ENCODE measurements at places on chromosomes 4 and X. TPM values are rescaled to one million over a fixed set of nuclear protein-coding genes. Genes with fewer than 3 reads are reported as not detected.

CCDC120 gene
- total RNA-seq = 4.1 TPM

DNA sequence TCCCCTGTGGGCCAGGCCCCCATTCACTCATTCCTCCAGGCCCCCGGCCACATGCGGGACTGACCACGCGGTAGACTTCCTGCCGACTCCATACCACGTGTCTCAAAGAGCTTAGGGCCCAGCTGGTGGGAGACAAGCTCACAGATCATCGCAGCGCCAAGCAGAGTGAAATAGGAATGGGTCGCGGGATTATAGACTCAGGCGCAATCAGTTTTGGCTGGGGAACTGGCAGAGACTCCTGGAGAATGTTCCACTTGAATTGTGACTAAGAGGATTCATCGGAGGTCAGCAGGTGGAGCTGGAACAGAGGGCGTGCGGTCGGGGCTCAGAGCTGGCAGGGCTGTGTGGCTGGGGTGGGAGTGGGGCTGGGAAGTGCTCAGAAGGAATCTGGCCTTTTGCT, 15.6 kb downstream of the ATP2B3 start:
- no peaks in the 10 kb centered on the region for H3K27me3 ChIP-seq
- no peaks in the 10 kb centered on the region for H3K4me1 ChIP-seq
- H3K36me3 ChIP-seq = no peaks in the 10 kb centered on the region
- no peak overlapping the region for H3K4me3 ChIP-seq

CETN2 gene
- total RNA-seq = 12.0 TPM

- H3K36me3 ChIP-seq = no peaks in the 10 kb centered on the region
- DNase-seq = no peak
- peaks cover 4% of the 10 kb centered on the region for H3K27me3 ChIP-seq
- no peak overlapping the region for H3K27ac ChIP-seq
Measured at GRCh38 chr4:3767570-3768288, 1.5 kb downstream of the ADRA2C start.

GRCh38 chr4:129246145-129246544, 150.2 kb downstream of the C4orf33 start:
- no peak overlapping the region for H3K4me3 ChIP-seq
- H3K4me1 ChIP-seq = no peaks in the 10 kb centered on the region
- H3K27ac ChIP-seq = no peak overlapping the region
- no peak for DNase-seq
- H3K27me3 ChIP-seq = no peaks in the 10 kb centered on the region
- H3K36me3 ChIP-seq = no peaks in the 10 kb centered on the region

- H3K27ac ChIP-seq = no peak overlapping the region
- no peaks in the 10 kb centered on the region for H3K36me3 ChIP-seq
- no peak overlapping the region for H3K4me3 ChIP-seq
- H3K4me1 ChIP-seq = no peaks in the 10 kb centered on the region
Measured at GRCh38 chr4:128349921-128350320, 62.3 kb upstream of the PGRMC2 start.

FAM9C gene
- not detected for total RNA-seq

TEX11 gene
- not detected for total RNA-seq

DNA sequence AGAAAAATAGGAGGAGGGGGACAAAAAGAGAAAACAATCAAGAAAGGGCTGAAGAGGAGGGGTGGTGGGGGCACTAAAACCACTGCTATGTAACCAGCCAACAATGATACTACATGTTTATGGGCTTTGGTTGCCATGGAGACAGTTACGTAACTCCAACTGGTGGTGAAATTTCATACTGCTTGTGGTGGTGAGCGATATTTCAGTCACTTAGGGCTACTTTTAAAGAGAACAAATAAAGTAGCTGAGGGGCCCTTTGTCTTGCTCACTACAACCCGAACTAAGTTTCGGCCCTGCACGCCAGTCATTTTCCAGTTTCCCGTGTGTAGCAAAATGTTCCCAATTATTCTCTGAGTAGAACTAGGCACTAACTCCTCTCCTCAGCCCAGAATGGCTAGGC, 275.2 kb upstream of the EDA2R start:
- H3K27ac ChIP-seq = no peak overlapping the region
- no peaks in the 10 kb centered on the region for H3K4me1 ChIP-seq
- H3K36me3 ChIP-seq = no peaks in the 10 kb centered on the region
- no peak for DNase-seq

DNA sequence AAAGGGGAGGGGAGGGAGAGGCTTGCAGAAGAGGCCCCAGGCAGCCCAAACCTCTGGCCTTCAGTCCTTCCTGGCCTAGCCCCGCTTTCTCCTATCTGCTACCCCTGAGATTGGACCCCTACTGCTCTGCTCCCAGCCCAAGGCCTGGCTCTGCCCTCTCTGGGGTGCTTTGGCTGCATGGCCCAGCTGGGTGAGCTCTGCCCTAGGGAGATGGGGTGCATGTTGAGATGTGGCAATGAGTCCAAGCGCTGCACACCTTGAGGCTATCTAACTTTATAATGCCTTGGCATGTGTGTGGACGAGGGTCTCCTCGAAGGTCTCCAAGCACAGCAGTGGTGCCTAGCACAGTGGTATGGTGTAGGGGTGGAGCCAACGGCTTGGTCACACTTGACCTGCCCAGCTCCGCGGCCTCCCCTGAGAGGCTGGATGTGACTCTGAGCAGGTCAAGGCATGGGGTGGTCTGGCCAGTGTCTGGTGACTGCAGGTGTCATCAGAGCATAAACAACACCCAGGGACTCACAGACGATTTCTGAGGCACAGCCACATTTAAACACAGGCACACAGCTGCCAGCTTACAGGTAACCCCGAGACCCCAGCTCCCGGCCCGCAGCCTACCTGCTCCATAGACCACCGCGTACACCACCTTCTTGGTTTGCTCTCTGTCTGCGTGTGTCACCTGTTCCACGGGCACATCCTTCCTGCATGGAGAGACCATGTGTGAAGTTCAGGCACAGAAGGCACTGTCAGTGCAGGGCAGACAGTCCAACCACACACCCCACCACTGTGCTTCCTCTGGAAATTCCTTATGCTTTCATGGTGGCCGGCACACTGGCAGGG, 36.3 kb downstream of the NAT8L start:
- H3K4me1 ChIP-seq = no peaks in the 10 kb centered on the region
- no peak overlapping the region for H3K27ac ChIP-seq
- no peak for DNase-seq
- no peaks in the 10 kb centered on the region for H3K36me3 ChIP-seq
- no peaks in the 10 kb centered on the region for H3K27me3 ChIP-seq

GTPBP6 gene
- total RNA-seq = 65.9 TPM

DNA sequence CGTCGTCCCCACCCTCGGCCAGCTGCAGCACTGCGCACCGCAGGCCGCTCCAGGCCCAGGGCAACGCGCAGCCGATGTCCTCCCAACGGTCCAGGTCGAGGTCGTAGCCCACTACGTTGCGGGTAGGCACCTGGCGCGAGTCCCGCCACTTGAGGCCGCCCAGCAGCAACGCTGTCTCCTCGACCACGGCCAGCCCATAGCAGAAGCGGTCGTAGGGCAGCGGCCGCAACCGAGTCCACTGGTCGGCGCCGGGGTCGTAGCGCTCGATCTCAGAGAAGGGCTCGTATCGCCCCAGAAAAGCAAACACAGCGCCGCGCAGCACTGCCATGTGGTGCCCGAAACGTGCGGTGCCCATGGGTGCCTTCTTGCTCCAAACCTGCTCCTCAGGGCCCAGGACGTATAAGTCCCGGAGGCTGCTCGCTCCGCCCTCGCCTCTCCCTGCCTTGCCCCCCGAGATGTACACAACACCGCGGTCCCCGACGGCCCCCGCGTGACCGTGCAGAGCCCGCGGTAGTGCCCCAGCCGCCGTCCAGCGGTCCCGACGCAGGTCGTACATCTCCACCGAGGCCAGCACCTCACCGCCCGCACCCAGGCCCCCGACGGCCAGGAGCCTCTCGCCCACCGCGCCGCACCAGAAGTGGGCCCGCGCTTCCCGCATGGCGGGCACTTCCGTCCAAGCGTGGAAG, 2.1 kb downstream of the KLHL34 start:
- no peaks in the 10 kb centered on the region for H3K36me3 ChIP-seq
- DNase-seq = no peak
- H3K4me3 ChIP-seq = no peak overlapping the region
- H3K27ac ChIP-seq = no peak overlapping the region
- no peaks in the 10 kb centered on the region for H3K4me1 ChIP-seq

- no peak overlapping the region for H3K27ac ChIP-seq
- no peaks in the 10 kb centered on the region for H3K4me1 ChIP-seq
- no peaks in the 10 kb centered on the region for H3K36me3 ChIP-seq
- no peak overlapping the region for H3K4me3 ChIP-seq
- no peak for DNase-seq
- no peaks in the 10 kb centered on the region for H3K27me3 ChIP-seq
Measured at GRCh38 chr4:33914386-33914785, 2329.9 kb downstream of the ARAP2 start.

Measured in GM12878 (cell line).